Activated naive CD8-positive, alpha-beta T cell treated with anti-CD3 and anti-CD28 coated beads, Interleukin-2, amount 10 ng/mL, durations not matched to agents 7 days and 5 days (primary cell): ENCODE measurements at places on chromosomes 2 and 18. TPM values are rescaled to one million over a fixed set of nuclear protein-coding genes. Genes with fewer than 3 reads are reported as not detected.

- DNase-seq = no peak
Observed at GRCh38 chr2:64839844-64840243, 149.4 kb upstream of the SLC1A4 start.

DNA sequence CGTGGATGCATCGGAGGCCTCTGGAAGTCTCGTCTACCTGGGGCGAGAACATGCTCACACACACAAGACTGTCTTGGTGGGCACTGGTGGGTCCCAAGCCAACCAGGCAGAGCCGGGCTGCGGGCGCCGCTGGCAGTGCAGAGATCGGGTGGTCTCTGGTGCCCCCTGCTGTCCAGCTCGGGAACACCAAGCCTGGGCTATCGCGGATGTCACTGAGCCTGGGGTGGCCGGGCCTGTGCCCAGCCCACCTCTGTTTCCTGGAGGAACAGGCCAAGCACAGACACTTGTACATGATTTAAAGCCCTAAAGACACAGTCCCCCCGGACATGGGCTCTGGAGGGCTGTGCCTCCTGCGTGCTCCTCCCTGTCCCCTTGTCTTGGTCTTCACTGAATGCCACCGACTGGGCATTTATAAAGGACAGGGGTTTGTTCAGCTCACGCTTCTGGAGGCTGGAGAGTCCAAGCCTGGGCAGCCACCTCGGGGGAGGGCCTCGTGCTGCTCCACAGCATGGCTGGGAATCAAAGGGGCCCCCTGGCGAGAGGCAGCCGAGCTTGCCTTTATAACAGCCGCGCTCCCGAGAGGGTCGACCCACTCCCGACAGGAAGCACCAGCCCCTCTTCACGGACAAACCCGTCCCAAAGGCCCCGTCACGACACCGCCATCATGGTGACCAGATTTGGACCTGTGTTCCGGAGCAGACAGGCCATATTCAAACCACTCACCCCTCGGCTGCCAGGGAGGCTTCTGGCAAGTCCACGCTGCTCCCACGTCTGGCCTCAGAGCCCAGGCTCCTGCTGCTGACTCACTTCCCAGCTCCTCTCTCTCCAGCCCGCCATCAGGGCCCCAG lies 3.6 kb upstream of the OTOS start:
- DNase-seq = peak; percentile 89

GRCh38 chr2:181777734-181778133 lies 97.4 kb upstream of the NEUROD1 start:
- no peak for DNase-seq

GRCh38 chr2:205712508-205712907 lies 30.2 kb downstream of the NRP2 start:
- no peak for DNase-seq

Gene AGXT
- total RNA-seq = not detected

Gene RAD51AP2
- total RNA-seq = not detected

GRCh38 chr18:38545071-38545470 lies 979.5 kb upstream of the CELF4 start:
- DNase-seq = no peak

DNA sequence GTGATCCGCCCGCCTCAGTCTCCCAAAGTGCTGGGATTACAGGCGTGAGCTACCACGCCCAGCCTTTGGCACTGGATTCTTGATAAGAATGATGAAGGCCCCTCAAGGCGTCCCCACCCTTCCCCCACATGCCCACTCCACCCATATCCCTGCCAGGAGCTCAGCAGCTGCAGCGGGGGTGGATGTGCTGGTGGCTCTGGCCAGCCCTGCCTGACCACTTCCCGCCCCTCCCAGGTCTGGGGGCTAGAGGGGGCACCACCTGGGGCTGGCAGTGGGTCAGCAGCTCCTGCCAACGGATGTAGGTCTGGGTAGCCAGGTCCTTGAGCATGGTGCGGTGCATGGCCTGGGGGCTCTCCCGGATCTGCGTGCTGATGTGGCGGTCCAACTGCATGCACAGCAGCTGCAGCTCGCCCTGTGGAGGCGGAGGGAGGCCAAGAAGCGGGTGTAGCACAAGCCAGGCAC lies 7.8 kb upstream of the SEMA4C start:
- no peak for DNase-seq

GRCh38 chr2:239308661-239309397 lies 92.0 kb downstream of the HDAC4 start:
- no peak for DNase-seq

GRCh38 chr2:158317642-158318041 lies 138.9 kb downstream of the CCDC148 start:
- DNase-seq = no peak

- DNase-seq = no peak
Observed at GRCh38 chr2:190320696-190321095, 1.1 kb upstream of the HIBCH start.
